Stimulated activated CD4-positive, alpha-beta T cell treated with anti-CD3 and anti-CD28 coated beads, TNF-alpha, amount 100 ng/mL, for 48 hours (primary cell): ENCODE measurements at places on chromosomes 3 and 15.
A peak's percentile ranks its signal among the peaks of the same experiment; 100 is the strongest.

DNA sequence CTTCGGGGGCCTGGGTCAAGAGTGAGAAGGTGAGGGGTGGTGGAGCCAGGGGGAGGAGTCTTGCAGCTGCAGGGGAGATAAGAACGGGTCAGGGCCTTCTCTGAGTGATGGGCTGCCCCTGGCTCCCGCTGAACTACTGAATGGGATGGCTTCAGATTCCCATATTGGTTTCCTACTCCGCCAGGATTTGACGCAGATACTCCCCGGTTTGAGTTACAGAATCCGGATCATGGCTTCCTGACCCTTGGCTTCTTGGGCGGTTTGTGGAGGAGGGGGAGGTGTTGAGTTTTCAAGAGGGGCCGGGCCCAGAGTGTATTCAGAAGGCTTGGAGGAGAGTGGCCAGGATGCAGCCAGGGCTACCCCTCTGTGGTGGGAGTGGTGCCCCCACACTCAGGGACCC, 119.9 kb upstream of the ATP2B2 start:
- DNase-seq: no peak

GRCh38 chr3:32041316-32041715, 59.8 kb downstream of the ZNF860 start:
- DNase-seq: no peak

DNA sequence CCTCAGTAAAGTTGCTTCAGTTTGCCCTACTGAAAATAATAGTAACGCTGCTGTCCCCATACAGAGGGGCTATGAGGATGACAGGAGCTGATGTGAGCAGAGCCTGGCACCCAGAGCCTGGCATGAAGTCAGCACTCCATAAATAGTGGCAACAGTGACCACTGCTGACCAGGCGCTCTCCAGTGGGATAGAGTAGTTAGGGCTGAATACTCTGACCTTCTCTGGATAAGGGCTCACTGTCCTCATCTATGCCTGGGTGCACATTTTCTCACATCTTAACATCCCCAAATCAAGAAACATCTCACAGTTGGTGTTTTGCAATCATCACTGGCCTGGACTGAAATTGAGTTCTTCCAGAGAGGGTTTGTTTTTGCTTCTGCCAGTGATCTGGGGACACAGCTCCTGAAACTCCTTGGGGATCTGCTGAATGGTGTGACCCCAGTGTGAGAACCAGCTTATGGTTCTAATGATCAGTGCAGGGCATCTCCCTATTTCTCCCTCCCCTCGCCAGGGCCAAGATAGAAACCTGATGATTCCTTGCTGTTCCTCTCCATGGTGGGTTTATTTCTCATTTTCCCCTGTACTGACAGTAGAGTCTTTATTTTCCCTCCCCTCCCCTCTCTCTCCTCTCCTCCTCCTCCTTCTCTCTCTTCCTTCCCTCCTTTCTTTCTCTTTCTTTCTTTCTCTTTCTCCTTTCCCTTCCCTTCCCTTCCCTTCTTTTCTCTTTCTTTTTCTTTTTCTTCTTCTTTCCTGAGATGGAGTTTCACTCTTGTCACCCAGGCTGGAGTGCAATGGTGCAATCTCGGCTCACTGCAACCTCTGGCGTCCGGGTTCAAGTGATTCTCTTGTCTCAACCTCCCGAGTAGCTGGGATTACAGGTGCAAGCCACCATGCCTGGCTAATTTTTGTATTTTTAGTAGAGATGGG, 3.5 kb upstream of the PCSK6 start:
- DNase-seq: no peak

- DNase-seq: no peak
Observed at GRCh38 chr3:184457329-184457728, 77.5 kb downstream of the CHRD start.

GRCh38 chr3:143351354-143351753, 231.8 kb downstream of the CHST2 start:
- no peak for DNase-seq

GRCh38 chr3:172210355-172210754, 171.0 kb downstream of the FNDC3B start:
- no peak for DNase-seq

GRCh38 chr3:151227266-151227806, 24.3 kb upstream of the GPR171 start:
- no peak for DNase-seq

DNA sequence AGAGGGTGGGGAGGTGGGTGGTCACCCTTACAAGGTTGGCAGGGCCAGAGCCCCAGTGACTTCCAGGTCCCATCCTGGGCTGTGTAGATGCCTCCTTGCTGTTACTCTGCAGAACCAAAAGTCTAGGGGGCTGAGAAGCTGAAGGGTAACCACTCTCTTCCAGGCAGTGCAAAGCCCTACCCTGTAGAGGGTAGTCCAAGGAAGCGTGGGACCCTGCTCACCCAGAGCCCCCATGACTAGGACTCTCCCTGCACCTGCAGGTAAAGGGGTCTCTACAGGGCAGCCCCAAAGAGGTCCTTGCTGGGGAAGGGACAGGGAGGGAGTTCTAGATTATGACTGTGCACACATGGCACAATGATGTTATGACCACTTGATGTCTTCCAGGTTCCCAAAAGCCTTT, 14.2 kb downstream of the GHRL start:
- no peak for DNase-seq

- DNase-seq: no peak
Observed at GRCh38 chr3:181919375-181919774, 207.7 kb downstream of the SOX2 start.

GRCh38 chr3:156300929-156301840, 180.8 kb downstream of the KCNAB1 start:
- no peak for DNase-seq

DNA sequence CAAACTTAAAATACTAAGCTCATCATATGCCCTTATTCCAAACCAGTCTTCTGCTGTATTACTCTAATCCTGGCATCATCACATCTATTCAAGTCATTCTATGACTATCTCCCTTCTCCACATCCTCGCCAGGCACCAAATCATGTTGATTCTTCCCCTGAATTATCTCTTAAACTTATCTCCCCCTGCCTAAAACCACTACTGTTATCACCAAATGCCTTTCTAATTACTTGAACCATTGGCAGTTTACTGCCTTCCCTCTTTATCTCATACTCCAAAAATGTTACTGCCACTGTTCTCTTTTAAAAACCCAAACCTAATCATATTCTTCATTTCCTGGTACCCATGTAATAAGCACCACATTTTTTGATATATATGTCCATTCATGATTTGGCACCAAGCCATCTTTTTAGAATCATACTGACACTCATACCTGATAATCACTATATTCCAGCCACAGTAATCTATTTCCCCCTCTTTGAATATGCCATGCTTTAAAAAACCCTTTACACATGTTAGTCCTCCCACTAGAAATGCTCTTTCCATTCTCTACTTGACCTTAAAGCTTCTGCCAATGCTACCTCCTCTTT, 126.8 kb downstream of the PEAK1 start:
- no peak for DNase-seq

GRCh38 chr3:132606085-132606484, 9.0 kb downstream of the ACKR4 start:
- no peak for DNase-seq

- no peak for DNase-seq
Observed at GRCh38 chr15:34609102-34610057, 25.9 kb upstream of the GOLGA8B start.

DNA sequence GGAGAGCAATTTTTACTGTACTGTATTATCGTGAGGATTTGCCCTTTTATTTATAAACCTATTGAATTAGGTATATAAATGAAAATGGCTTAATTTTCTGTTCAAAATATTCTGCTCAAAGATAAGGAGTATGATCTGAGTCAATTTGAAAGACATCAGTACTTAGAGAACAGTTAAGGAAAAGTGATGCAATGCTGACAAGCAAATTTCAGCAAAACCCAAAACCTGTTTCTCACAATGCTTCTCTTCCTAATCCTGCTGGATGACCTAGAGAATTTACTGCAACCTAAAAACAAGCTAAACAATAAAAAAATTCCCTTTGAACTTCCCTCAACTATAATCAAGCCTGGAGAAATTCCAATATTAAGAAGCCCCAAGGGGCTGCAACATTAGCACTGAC, 82.7 kb downstream of the RFX7 start:
- DNase-seq: no peak

GRCh38 chr15:26615927-26616302, 157.0 kb downstream of the GABRB3 start:
- DNase-seq: no peak

DNA sequence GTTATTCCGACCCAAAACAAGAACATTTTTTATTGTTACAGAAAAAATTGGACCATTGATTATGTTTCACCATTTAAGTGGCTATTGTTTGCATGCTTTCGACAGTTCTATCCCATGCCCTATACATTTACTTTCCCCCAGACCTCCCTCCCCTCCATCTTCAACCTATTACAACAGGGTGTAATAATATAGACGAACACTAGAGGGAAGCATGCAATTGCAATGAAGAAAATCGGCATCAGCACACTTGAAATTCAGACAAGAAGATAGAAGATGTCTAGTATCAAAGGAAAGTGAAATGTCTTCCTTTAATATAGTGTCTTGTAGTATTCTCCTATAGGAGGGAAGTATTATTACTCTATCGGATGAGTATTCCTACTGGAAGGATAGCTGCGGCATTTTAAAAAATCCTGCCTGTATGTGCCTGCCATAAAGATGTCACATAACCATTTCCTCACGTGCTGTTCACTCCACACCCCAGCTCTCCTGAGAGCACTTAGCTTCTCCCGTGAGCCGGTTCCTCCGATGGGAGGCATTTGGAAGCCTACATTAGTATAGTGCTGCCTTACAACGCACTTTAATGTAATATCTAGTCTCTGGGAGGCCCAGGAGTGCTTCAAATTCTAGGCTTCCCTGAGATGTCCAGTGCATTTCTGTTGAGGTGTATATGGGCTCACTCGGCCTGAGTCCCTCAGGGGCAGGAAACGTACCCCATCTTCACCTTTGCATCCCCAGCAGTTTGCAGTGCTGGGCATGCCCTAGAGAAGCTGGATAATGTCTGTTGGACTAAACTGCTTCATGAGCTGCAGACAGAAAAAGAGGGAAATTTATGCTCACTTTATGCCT, 17.8 kb upstream of the ERICH6 start:
- DNase-seq: no peak

- DNase-seq: no peak
Observed at GRCh38 chr15:85870216-85871014, 75.7 kb upstream of the KLHL25 start.

GRCh38 chr3:108200578-108200977, 21.6 kb downstream of the IFT57 start:
- DNase-seq: no peak

GRCh38 chr15:60798821-60799220, 319.9 kb upstream of the ICE2 start:
- peak; percentile 59 for DNase-seq

- no peak for DNase-seq
Observed at GRCh38 chr3:49121132-49121736, 611 bp upstream of the USP19 start.

- DNase-seq: no peak
Observed at GRCh38 chr15:68578980-68579935, at the start of gene CORO2B. Gene CORO2B (plus strand): TSS chr15:68578993. CDS start chr15:68579263, 270 bp downstream.

GRCh38 chr3:154538566-154539360, 108.8 kb upstream of the GPR149 start:
- DNase-seq: no peak

- DNase-seq: no peak
Observed at GRCh38 chr15:58864602-58865424, 68.7 kb downstream of the SLTM start.

DNA sequence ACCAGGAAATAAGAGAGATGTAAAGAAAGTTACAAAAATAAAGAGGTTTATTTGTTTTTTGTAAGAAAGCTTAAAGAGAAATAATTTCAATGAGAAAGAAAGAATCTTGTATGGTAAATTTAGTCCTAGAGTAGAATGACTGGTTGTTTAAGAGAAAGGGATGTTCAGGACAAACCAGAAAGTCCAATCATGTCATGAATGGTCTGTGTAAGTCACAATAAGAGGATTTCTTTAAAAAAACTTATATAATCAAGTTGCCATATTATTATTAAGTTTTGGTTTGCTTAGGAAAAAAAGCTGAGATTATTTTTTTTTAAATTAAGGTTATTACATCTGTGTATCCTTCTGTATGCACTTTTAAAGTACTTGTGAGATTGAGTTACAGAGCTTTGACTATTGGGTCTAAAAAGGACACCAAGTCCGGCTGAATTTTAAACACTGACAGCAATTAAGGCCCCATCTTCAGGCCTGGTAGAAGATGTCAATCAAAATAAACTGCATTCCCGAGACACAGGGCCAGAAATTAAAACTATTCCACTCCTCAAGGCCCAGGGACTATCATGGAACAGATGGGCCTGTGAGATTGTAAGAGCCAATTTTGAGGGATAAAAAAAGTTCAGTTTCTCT, 12.2 kb downstream of the ERICH6 start:
- DNase-seq: no peak

- no peak for DNase-seq
Observed at GRCh38 chr3:78434801-78435200, 1333.0 kb downstream of the ROBO1 start.

DNA sequence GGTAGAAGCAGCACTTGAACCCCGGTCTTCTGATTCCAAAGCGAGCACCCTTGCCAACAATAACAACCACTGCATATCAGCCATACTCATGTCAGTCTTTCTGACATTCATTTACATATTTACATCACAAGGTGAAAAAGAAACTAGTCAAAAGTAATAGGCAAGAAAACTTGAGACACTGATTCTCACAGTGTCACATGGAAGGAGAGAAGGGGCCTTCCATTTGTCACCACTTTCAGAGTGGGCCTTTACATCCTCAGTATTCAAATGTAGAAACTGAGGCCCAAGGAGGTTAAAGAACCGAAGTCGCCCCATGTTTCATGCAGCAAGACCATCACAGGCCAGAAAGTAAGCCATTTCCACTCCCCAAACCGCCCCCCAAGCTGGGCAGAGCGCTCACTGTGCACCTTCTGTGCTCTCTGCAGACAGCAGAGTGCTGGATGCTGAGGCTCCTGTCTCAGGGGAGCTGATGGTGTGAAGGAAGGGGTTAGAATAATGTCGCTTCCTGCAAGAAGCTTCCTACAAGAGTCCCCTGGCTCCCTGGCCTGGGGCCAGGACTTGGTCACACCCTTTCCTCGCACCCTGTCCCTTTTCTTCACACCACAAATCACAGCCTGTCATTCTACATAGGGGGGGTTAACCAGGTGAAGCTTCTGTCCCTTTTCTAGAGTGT, 260.1 kb downstream of the UACA start:
- no peak for DNase-seq

- DNase-seq: no peak
Observed at GRCh38 chr15:99668533-99669182, 64.6 kb downstream of the LYSMD4 start.

GRCh38 chr3:6799264-6799915, 61.5 kb upstream of the GRM7 start:
- peak; percentile 16 for DNase-seq

DNA sequence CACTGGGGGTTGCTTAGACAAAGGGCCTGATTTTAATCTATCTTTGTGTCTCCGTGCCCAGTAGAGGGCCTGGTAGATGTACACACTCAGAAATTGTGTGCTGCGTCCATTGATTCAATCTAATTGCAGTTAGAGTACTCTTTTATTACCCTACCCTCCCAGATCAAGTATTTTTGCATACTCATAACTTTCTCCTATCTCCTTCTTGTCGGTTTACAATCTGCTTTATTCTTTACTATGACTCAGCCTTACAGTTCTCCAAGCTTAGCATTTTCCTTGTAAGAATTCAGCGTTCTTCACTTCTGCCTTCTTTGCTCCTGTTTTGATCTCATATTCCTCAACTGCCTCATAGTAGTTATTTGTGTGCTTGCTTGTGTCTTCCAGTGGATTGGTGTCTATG, 124.5 kb upstream of the ARRDC4 start:
- DNase-seq: no peak
